ENCODE measurements at places on chromosomes 16 and 17.
A peak's percentile ranks its signal among the peaks of the same experiment; 100 is the strongest.

DNA sequence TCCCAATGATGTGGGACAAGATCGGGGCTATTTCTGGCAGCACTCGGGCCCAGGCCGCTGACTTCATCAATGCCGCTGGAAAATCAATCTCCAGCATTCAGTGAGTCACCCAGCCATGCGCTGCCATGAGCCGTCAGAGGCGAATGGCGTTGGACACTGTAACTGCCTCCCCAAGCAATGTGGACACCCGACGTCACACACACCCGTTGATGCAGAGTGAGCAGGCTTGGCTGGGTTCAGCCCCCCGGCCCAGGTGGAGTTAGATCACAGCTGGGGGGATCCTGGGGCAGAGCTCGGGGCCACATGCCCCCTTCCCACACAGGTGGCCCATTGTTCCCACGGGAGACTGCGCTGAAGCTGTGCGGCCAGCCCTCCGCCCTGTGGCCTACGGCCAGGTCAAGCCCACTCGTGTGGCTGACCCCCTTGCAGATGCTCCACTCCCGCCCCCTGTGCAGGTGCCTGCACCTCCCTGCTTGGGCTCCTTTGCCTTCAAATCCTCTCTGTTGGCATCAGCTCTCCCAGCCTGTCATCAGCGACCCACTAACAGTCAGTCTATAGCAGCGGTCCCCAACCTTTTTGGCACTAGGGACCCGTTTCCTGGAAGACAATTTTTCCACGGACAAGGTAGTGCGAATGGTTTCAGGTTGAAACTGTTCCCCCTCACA is 89.9 kb downstream of the TBC1D16 start:
- DNase-seq: no peak

GRCh38 chr17:68544111-68544915 is 32.1 kb downstream of the PRKAR1A start:
- no peak for DNase-seq

DNA sequence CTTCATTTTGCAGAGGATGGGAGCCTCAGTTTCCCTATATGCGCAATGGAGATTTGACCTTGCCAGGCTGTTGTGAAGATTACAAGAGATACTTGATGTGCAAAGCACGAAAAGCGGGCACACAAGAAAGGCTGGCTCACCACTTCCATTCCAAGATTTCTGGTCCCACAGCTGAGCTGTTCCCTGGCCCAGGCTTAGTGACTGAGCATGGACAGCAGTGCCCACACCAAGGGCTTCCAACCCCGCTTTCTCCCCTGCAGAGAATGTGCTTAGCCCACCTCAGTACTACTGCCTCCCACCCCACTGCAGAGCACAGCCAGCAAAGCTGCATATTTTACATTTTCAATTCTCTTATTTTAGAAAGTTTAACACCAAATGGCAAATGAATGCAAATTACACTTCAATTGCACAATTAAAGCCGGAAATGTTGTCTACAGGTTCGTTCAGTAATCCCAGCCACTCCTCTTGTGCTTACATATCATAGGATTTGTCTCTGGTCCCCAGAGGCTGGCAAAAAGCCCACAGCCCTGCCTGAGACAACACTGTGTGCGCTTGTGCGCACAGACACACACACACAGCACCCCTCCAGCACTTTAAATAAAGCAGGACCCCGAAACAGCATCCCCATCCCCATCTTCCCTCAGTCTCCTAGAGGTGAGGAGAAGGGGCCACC is 51.8 kb downstream of the VAC14 start:
- DNase-seq: no peak

DNA sequence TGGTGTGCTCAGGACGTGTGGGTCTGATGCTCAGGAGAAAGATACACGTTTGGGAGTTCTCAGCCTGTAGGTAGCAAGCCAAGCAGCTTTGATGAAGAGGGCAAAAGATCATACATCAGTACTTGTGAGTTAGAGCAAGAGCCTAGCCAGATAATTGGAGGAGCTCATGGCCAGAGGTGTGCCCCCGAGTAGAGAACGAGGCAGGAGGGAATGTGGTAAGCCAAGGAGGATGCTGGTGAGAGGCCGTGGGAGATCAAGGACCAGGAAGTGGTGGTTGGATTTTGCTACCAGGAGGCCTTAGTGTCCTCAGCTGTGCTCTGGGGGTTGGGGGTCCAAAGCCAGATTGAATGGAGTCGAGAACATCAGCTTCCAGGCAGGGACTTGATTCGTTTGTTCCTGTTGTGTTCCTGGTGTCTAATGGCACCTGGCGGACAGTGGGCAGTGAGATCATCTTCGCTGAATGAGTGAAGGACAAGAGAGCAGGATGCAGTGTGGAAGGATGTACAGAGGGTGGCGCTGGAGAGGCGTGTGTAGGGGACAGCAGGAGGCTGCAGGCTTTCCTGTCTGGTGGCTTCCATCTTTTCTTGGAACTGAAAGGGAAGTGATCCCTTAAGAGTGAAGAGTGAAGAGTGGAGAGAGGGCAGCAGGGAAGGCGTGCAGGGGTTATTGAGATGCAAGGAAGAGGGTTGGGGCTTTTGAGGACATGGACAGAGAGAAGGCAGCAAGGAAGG is 11.6 kb downstream of the FBXL19 start:
- DNase-seq: peak; percentile 48

GRCh38 chr16:78115659-78116058 is 16.2 kb downstream of the WWOX start:
- no peak for DNase-seq

GRCh38 chr17:57677301-57677700 is 67.8 kb downstream of the CCDC182 start:
- no peak for DNase-seq

DNA sequence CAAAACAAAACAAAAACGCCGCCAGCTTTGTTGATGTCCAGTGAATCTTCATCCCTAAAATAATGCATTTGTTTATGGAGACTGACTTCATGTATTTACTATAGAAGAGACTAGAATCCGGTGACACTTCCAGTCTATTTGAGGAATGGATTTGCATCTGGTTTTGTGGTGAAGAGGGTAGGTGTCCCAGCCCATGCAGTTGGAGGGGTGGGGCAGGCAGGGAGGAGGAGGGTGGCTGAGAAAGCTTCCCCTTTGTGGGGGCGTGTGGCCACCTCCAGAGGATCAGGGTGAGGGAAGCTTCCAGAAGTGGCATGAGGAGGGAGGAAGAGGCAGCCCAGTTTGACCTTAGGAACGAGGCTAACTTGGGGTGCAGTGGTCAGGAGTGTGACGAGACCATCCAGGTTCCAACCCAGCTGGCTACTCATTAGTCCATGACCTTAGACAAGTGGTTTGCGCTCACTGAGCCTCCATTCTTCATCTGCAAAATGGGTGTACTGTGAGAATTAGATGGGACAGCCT is 69.5 kb downstream of the CMIP start:
- DNase-seq: no peak

GRCh38 chr16:86768999-86769398 is 190.7 kb downstream of the FOXL1 start:
- peak; percentile 25 for DNase-seq

- peak; percentile 58 for DNase-seq
Measured at GRCh38 chr17:76268015-76268749, 3.0 kb downstream of the UBALD2 start.

DNA sequence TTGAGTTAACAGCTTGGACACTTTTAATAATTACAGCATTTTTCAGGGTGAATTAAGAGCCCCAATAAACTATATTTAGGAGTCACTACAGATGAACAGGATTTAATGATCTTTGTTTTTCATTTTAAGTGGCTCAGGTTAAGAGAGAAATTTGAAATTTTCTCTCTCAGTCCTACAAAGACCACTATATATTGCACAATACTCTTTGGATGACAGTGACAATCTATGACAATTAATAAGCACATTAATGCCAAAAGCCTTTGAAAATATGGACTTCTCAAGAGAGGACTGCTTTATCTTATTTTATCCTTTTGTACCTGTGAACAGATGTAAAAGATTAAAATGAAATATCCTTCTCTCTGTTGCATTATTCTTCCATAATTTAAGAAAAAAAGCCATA is 151.1 kb upstream of the IRX5 start:
- DNase-seq: no peak

GRCh38 chr16:67346341-67346740 is 19.7 kb downstream of the LRRC36 start:
- DNase-seq: no peak

GRCh38 chr16:5416013-5416412 is 318.4 kb upstream of the EEF2KMT start:
- no peak for DNase-seq

DNA sequence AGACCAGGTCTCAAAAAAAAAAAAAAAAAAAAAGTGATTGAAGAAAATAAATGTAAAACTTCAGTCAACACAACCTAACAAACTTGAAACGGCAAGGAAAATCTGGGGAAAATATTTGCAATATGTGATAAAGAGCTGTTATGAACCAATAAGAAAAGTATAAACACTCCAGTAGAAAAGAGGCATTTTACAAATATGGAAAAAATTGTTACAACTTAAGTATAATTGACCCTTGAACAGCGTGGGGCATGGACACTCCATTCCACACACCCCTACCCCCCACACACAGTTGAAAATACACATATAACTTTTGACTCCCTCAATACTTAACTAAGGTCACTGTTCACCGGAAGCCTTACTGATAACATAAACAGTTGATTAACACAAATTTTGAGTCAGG is 20.7 kb downstream of the MFSD11 start:
- DNase-seq: no peak

- DNase-seq: no peak
Measured at GRCh38 chr17:46910179-46910927, 12.6 kb upstream of the GOSR2 start.

GRCh38 chr17:54259476-54259875 is 436.7 kb downstream of the KIF2B start:
- DNase-seq: no peak

DNA sequence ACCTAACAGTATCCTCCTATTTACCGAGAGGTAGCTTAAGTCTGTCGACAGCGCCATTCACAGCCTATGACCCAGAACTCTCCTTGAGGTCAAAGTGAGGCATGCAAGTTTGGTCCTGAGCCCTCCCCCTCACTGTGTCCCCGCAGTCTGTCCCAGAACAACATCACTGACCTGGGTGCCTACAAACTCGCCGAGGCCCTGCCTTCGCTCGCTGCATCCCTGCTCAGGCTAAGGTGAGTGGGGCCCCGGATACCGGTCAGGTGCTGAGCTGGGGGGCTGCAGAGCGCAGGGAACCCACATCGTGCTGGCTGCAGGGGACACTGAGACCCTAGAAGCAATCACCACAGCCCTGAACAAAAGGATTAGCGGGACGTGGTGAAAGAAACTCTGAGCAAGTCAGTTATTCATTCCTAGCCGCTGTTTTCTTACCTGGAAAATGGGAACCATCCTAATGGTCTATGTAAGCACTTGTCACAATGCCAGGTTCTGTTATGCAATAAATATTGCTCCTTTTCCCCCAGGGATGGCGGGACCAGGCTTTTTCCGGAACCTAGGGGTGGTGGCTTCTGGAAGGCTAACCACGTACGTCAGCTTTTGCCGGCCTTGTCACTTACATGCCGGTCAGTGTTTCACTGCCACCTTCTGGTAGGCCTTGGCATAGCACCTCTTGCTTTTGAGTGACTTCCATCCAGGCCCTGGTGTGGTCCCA is 23.8 kb downstream of the DEXI start:
- DNase-seq: peak; percentile 88

- DNase-seq: no peak
Measured at GRCh38 chr16:66923247-66923731, 2.0 kb downstream of the RRAD start.

GRCh38 chr17:14011036-14011692 is 58.1 kb upstream of the COX10 start:
- DNase-seq: no peak

GRCh38 chr17:12229335-12229734 is 208.7 kb downstream of the MAP2K4 start:
- no peak for DNase-seq

- no peak for DNase-seq
Measured at GRCh38 chr16:49377196-49377755, 3.7 kb downstream of the C16orf78 start.

DNA sequence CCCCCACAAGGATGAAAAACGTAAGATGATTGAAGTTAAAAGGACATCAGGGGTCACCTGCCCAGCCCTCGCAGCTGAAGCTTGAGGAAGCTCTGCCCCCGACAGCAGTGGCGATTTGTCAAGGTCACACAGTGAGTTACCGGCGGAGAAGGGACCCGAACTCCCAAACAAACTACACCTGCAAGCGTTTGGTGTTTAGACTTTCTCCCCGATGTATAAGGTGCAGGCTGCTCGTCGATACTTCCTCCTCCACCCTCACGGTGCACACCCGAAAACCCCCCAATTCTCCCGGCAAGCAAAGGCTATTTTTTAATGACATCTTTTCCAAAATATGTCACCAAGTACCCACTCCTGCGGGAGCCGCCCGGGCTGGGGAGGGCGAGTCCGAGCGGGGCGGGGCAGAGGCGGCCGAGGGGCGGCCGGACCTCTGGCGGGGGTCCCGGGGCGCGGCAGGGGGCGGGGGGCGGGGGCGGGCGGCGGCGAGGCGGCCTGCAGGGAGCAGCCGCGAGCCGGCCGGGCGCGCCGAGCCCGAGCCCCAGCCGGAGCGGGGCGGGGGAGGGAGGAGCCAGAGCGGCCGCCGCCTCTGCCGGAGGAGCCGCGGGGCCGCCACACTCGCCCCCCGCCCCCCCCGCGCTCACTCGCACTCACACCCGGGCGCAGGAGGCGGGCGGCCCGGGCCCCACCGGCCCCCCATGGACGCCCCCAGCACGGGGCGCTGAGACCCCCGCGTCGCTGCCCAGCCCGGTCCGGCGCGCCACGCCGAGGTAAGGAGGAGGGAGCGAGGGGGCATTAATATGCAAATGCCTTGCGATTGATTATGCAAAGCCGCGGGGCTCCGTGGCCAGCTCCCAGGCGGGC is at the start of gene THRA:
TSS of gene THRA (plus strand) at position 637 of the 858 bp plus-strand sequence. CDS start 11,524 bp downstream, outside the sequence.
- DNase-seq: peak; percentile 58

GRCh38 chr16:69017036-69017783 is 88.2 kb upstream of the HAS3 start:
- DNase-seq: peak; percentile 85

- no peak for DNase-seq
Measured at GRCh38 chr16:23968176-23968575, 132.4 kb downstream of the PRKCB start.

DNA sequence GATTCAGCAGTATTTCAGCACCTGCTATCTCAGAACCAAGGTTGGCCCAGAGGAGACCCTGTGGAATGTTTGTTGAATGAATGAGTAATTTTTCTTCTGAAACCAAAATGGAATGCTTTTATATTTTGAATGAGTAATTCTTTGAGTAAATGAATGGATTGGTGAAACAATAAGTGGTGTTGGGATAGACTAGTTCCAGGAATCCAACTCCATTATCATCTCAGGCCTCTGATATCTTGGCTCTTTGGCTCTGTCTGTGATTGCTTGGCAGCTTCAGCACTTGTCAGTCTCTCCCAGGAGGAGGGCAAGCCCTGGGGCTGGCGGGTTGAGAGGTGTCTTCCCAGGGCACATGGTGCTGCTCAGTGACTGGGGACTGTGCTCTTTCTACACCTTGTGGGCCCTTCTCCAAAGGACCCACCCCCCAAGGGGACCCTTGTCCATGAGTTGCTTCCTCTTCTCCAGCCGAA is 284.4 kb upstream of the FOXF1 start:
- no peak for DNase-seq

DNA sequence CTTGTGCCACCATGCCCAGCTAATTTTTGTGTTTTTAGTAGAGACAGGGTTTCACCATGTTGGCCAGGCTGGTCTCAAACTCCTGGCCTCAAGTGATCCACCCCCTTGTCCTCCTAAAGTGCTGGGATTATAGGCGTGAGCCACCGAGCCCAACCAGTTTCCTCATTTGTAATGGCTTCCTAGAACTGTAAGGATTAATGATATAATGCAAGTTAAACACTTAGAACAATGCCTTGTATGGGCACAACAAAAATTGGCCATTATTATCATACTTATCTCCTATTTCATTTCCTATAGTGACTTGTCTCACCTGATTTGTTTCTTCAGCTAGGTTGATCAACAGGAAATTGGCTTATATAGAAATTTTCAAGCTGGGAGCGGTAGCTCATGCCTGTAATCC is 14.1 kb downstream of the TUBD1 start:
- DNase-seq: no peak

All from EL (cell line).